HFFc6 (cell line): ENCODE measurements at places on chromosomes 13 and 19.

DNA sequence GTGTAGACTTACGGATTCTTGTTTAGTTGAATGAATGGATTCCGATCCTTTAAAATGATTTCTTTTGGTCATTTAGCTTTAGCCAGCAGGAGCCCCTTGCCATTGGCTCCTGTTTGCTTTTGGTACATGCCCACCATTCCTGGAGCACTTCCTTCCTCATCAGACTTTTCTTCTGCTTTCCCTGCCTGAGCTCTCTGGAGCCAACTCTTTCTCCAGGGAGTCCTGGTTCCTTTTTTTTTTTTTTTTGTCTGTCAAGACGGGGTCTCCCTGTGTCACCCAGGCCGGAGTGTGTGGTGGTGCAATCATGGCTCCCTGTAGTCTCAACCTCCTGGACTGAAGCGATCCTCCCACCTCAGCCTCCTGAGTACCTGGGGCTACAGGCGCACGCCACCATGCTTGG, 37.8 kb downstream of the SMARCA4 start:
- DNase-seq, result no peak

GRCh38 chr13:59409211-59409610, 754.5 kb downstream of the DIAPH3 start:
- no peak for DNase-seq

GRCh38 chr13:66378894-66379293, 851.2 kb downstream of the PCDH9 start:
- DNase-seq, result no peak

- DNase-seq, result no peak
Measured at GRCh38 chr13:46554951-46555350, 2.0 kb downstream of the LRCH1 start.

- no peak for DNase-seq
Measured at GRCh38 chr13:57326532-57326931, 159.5 kb downstream of the PRR20E start.

DNA sequence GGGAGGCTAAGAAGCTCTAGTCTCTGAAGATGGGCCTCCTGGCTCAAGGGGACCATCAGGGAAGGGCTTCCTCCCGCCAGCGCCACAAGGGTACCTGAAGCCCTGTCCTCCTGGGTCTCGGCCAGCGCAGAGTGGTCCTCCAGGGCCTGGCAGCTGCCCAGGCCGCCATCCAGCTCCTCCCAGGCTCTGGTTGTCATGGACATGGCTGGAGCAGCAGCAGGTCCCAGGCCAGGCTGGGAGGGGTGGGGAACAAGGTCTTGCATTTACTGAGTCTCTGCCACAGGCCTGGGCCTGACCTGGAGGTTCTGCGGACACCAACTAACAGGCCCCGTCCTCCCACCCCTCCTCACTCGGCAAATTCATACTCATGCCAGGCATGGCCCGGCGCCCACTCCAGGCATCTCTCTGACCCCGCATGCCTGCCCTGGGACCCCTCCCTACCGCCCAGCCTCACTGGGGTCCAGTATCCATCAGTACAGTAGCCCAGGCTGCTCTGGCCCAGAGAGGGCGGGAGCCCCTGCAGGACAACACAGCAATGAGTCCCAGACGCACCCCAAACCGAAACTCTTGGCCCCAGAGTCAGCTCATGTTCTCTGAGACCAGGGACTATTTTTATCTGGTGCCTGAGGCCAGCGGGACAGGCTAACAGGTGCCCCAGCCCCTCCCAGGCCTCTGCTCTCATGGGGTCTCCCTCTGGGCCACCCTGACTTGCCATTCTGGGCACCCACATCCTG, 938 bp downstream of the JSRP1 start:
- no peak for DNase-seq

- DNase-seq, result peak; percentile 38
Measured at GRCh38 chr19:11587302-11587974, 9.8 kb upstream of the ZNF627 start.

DNA sequence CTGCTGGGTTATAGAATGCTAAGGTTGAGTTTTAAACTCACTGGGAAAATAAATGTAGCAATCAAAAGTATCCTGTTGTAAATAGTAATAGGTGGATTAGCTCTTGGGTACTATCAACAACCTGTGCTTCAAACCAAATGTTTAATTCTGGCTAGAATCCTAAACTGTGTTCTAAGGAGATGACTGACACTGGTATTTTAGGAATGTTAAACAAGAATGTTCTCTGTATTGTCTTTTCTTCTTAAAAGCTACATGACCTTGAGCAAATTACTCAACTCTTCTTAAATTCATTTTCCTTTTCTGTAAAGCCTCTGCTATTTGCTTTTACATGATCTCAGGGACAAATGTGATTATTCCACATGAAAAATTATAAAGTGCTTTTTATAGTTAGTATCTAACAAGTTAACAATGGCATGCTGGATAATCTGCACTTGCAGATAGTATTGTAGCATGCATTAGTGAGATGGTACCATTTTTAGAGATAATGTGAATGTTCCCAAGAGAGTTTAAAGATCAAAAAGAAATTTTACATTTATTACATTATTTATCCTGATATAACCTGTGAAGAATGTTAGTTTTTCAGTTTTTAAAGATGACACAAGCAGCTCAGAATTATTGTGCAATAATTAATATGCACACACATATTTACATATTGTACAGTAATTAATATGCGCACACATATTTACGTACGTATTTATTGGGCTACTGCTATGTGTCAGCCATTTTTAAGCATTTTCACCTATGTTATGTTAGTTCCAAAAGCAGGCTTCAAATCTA, 13.6 kb upstream of the EPSTI1 start:
- DNase-seq, result no peak
